Mesendoderm (in vitro differentiated cells): ENCODE measurements at places on chromosomes 7 and 10.

DNA sequence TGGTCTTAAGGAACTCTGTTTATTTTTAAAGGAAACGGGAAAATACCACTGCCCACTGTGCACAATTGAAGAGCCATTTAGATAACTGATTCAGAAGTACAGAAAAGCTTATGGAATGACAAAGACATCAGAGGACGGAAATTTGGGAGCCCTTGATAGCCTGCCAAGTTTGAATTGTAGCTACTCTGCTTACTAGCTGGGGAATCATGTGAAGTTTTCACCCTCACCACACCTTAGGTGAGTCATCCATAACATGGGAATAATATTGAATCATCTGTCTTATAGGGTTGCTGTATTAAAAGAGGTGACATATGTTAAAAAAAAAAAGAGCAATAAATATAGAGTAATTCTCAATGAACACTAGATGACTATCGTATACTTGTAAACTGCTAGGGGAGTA, 1104.2 kb downstream of the GATA3 start:
- H3K4me3 ChIP-seq, result no peak overlapping the region
- no peaks in the 10 kb centered on the region for H3K27me3 ChIP-seq
- H3K36me3 ChIP-seq, result no peaks in the 10 kb centered on the region
- no peaks in the 10 kb centered on the region for H3K4me1 ChIP-seq
- no peak for DNase-seq

DNA sequence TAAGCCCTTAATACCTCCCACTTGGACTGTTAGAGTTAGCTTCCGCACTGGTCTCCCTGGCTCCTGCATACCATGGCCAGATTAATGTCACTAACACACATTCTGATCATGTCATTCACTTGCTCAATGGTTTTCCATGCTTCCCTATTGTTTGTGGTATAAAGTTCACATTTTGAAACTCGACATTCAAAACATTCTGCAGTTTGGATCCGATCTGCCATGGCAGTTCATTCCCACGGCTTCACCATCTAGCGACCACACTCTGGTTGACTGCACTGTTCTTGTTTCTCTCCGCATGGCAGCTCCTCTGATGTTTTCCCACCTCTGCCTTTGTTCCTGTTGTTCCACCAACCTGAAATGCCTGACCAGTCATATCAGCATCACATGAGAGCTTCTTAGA, 87.4 kb upstream of the WAC start:
- H3K4me1 ChIP-seq, result peaks cover 2% of the 10 kb centered on the region
- H3K4me3 ChIP-seq, result no peak overlapping the region
- H3K36me3 ChIP-seq, result no peaks in the 10 kb centered on the region

DNA sequence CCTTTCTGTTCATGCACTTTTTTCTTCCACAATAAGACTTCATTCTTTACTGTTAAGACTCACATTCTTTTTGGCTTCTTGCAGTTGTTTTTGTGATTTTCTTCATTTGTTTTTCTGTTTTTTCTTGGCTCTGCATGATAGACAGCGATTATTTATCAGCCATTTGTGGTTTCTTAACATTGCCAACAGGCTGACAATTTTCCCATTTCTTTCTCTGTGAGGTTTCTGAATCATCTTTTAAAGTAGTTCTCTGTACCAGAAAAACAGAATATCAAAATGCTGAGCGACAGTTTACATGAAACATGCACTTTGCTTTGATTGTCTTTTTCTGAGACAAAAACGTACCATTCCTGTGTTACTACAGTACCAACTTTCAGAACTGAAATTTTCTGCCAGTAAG, 334.2 kb upstream of the MAGI2 start:
- DNase-seq, result no peak
- no peaks in the 10 kb centered on the region for H3K36me3 ChIP-seq

DNA sequence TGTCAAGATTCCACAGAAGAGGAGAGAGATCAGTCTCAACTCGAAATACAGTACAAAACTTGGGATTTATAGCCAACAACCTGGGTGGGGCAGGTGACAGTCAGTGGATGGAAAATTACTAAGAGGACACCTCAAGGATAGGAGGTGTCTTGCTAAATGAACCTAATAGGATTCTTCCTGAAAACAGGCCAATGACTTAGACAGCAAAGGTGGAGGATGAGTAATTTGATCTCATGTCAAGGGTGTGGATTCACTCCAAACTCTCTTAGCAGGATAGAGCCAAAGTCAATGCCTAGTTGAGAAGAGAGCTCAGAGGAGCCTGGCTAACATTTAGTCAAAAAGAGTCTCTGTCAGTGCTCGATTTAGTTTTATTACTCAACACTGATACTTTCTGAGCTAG, 106.7 kb upstream of the INSYN2A start:
- H3K36me3 ChIP-seq, result no peaks in the 10 kb centered on the region
- H3K4me3 ChIP-seq, result no peak overlapping the region
- no peak overlapping the region for H3K27ac ChIP-seq
- H3K27me3 ChIP-seq, result no peaks in the 10 kb centered on the region
- H3K4me1 ChIP-seq, result no peaks in the 10 kb centered on the region

GRCh38 chr7:12488341-12488740, 82.2 kb upstream of the SCIN start:
- H3K27ac ChIP-seq, result no peak overlapping the region
- no peaks in the 10 kb centered on the region for H3K27me3 ChIP-seq

GRCh38 chr7:22147868-22148267, 202.2 kb upstream of the CDCA7L start:
- DNase-seq, result no peak
- no peaks in the 10 kb centered on the region for H3K36me3 ChIP-seq
- H3K4me1 ChIP-seq, result peaks cover 3% of the 10 kb centered on the region
- H3K27me3 ChIP-seq, result no peaks in the 10 kb centered on the region

DNA sequence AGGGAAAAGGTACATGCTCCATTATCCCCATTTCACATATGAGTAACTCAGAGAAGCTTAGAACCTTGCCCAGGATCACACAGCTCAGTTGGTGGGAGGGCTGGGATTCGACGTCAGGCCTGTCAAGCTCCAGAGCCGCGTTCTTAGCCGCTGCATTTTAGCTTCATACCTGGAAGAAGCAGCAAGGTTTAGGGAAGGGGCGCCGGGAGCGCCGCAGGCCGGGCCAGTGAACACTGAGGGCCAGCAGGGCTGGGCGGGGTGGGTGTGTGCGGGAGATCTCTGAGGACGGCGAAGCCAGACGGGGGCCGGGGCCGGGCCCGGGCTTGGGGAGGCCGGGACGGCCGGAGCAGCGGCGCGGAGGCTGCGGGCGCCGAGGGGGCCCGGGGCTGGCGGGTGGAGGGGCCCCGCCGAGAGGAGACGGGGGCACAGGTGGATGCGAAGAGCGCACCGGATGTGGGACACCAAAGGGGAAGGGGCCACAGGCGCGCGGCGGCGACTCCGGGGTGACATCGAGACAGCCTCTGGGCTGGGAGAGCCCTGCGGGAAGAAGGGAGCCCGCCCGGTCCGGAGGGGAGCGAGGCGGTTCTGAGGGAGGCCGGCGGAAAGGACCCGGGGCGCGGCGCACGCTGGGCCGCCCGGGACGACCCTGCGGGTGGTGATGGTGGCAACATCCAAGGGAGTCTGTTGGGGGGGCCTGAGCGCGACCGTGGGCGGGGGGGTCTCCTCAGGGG, 498 bp downstream of the NDST2 start:
- peak overlapping the region; percentile 66 for H3K27ac ChIP-seq
- DNase-seq, result peak; percentile 53
- H3K4me1 ChIP-seq, result peaks cover 3% of the 10 kb centered on the region
- H3K4me3 ChIP-seq, result peak overlapping the region; percentile 74

DNA sequence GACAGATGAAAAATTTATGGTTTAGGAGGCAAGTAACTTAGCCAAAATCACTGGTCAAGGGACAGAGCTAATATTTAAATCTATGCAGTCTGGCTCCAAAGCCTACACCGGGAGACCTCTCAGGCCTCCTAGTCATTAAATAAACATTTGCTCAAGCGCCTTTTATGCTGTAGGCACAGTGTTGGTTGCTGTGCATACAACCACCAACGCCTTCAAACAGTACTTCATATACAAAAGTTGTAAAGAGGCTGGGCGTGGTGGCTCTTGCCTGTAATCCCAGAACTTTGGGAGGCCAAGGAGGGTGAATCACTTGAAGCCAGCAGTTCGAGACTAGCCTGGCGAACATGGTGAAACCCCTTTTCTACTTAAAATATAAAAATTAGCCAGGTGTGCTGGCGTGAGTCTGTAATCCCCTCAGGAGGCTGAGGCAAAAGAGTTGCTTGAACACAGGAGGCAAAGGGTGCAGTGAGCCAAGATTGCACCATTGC, 159.8 kb downstream of the MAGI2 start:
- H3K36me3 ChIP-seq, result no peaks in the 10 kb centered on the region
- no peak overlapping the region for H3K4me3 ChIP-seq
- no peaks in the 10 kb centered on the region for H3K4me1 ChIP-seq
- no peak for DNase-seq
- no peaks in the 10 kb centered on the region for H3K27me3 ChIP-seq

GRCh38 chr10:128080641-128081040, 45.6 kb downstream of the MKI67 start:
- no peak overlapping the region for H3K4me3 ChIP-seq
- H3K36me3 ChIP-seq, result no peaks in the 10 kb centered on the region
- no peaks in the 10 kb centered on the region for H3K4me1 ChIP-seq

GRCh38 chr10:22795546-22795945, 81.2 kb upstream of the PIP4K2A start:
- H3K27ac ChIP-seq, result no peak overlapping the region
- H3K36me3 ChIP-seq, result no peaks in the 10 kb centered on the region
- no peak for DNase-seq
- no peaks in the 10 kb centered on the region for H3K27me3 ChIP-seq
- H3K4me1 ChIP-seq, result no peaks in the 10 kb centered on the region

DNA sequence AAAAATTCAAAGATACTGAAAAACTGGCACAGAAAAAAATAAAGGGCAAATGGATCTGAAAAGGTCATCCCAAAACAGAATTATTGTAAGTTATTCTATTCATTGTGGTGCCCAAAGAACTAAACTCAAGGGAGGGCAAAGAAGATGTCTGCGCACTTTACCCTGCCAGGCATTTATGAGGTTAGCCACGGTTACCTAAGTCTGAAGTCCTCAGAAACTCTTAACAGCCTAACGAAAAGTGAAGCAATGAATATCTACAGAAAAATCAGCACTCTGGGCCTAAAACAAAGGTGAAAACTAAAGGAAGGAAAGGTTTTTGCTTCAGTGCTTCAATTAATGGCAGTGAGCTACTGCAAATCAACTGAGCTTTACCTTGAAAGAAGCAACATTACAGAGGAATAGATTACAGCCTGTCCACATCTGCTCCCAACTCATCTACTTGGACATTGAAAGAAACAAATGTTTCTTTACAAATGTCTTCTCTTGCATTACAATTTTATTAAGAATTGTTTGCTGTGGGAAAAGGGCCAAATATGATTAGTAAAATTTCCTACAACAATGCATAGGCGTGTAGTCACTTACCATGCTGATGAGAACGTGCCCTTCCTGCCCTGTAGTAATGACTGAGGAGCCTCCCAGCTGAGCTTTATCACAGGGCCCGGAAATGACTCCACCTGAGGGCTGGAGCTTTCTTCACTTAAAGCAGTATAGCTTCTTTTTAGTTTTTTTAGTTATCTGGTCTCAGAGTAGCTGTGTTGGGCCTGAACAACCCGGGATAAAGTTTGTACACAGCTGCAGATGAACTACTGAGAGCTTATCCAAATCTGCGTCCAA, at the start of gene TUBAL3:
Gene TUBAL3, minus strand, starts transcription at position 621 of the 834 bp plus-strand sequence. Its CDS starts 36 bp downstream, at position 585.
- DNase-seq, result no peak
- no peak within 1 kb of the TSS for H3K4me3 ChIP-seq
- no peak within 1 kb of the TSS for H3K27ac ChIP-seq
- H3K27me3 ChIP-seq, result no peaks in the 10 kb centered on the region
- no peaks in the 10 kb centered on the region for H3K36me3 ChIP-seq

DNA sequence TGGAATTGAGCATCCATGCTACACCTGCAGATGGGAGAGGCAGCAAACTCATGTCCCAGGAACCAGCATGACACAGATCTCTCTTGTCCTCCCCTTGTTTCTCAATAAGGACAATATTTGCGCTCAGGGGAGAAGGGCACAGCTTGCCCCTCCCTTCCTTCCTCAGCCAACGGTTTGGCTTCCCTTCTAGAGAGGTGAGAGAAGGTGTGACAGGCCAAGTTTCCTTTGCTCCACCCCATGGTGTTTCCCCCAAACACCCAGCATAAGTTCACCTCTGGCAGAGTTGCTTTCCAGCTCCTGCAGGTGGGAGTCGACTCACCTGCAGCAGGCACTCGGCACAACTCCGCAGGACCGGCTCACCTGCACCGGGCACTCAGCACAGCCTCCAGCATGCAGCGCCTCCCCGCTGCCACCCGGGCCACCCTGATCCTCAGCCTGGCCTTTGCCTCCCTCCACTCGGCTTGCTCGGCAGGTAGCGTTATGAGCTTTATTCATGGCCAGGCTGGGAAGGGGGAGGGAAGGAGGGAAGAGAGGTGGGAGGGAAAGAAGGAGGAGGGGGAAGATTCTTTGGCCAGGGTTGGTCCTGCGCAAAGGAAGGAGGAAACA, at the start of the genes ATP6V0A4 and TMEM213:
Gene ATP6V0A4, minus strand, starts transcription at position 482 of the 606 bp plus-strand sequence. CDS start 26,949 bp downstream, outside the sequence.
Gene TMEM213, plus strand, starts transcription at position 280 of the 606 bp plus-strand sequence. Its CDS starts 111 bp downstream, at position 391.
- H3K27me3 ChIP-seq, result no peaks in the 10 kb centered on the region
- H3K4me1 ChIP-seq, result peaks cover 2% of the 10 kb centered on the region
- no peak within 1 kb of the TSS for H3K4me3 ChIP-seq
- DNase-seq, result peak; percentile 66
- no peaks in the 10 kb centered on the region for H3K36me3 ChIP-seq

- H3K36me3 ChIP-seq, result no peaks in the 10 kb centered on the region
- H3K27me3 ChIP-seq, result no peaks in the 10 kb centered on the region
- no peaks in the 10 kb centered on the region for H3K4me1 ChIP-seq
- H3K4me3 ChIP-seq, result no peak overlapping the region
These were observed 85.6 kb upstream of the KDM7A start for GRCh38 chr7:140262242-140262903.

DNA sequence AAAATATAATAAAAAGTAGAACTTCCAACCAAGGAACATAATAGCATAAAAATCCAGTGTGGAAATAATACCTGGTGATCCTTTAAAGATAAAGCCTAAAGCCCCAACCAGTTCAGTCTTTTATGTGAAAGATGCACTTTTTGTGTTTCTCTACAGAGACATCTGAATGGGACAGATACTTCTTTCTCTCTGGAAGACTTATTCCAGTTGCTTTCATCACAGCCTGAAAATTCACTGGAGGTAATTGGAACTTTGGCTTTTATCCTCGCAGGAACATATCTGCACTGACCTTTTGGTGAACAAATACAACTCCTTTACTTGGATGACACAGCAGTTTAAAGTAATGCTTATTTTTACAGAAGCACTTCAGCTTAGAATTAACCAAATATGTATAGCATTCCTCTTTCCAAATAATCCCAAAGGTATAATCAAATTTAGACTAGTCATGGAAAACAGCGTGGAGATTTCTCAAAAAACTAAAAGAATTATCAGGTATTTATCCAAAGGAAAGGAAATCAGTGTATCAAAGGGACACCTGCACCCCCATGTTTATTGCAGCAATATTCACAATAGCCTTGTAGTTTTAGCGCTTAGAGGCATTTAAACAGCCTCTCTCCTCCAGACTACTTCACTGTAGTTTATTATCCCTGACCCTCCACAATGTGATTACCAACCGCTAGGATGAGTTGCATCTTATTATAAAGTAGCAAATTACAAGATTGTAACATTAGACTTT, 16.8 kb downstream of the HNRNPA2B1 start:
- no peak overlapping the region for H3K27ac ChIP-seq
- no peaks in the 10 kb centered on the region for H3K36me3 ChIP-seq
- no peaks in the 10 kb centered on the region for H3K27me3 ChIP-seq
- no peak overlapping the region for H3K4me3 ChIP-seq
- no peak for DNase-seq

- H3K27me3 ChIP-seq, result peaks cover 4% of the 10 kb centered on the region
- H3K36me3 ChIP-seq, result no peaks in the 10 kb centered on the region
- DNase-seq, result no peak
- no peak overlapping the region for H3K4me3 ChIP-seq
- no peak overlapping the region for H3K27ac ChIP-seq
- peaks cover 8% of the 10 kb centered on the region for H3K4me1 ChIP-seq
These were observed 2.6 kb downstream of the CRHR2 start for GRCh38 chr7:30679664-30680063.

- peaks cover 4% of the 10 kb centered on the region for H3K4me1 ChIP-seq
- no peak overlapping the region for H3K4me3 ChIP-seq
- H3K27me3 ChIP-seq, result no peaks in the 10 kb centered on the region
- no peak overlapping the region for H3K27ac ChIP-seq
- no peak for DNase-seq
These were observed 6.9 kb downstream of the CELF2 start for GRCh38 chr10:11024596-11024995.
